HepG2 (cell line): ENCODE measurements at places on chromosomes 13 and 19. TPM values are rescaled to one million over a fixed set of nuclear protein-coding genes. Genes with fewer than 3 reads are reported as not detected.

Gene KASH5
- total RNA-seq = not detected in 2 replicates

Gene SIGLEC11
- not detected in 2 replicates for total RNA-seq

Gene PIN1
- 67.3 and 72.0 TPM in 2 replicates for total RNA-seq

Gene ZNF320
- 0.49 and 1.3 TPM in 2 replicates for total RNA-seq

Gene GPR12
- total RNA-seq = not detected in 2 replicates

Gene OR10H1
- total RNA-seq = not detected in 2 replicates

Gene INAFM1
- total RNA-seq = 1.00 and 1.9 TPM in 2 replicates

Gene PLPPR2
- total RNA-seq = 0.77 and 1.5 TPM in 2 replicates

Gene MTUS2
- total RNA-seq = not detected in 2 replicates

Gene PRSS57
- not detected in 2 replicates for total RNA-seq

Gene MISP
- 1.1 and 1.3 TPM in 2 replicates for total RNA-seq
